Stimulated activated CD4-positive, alpha-beta T cell treated with anti-CD3 and anti-CD28 coated beads, Interleukin-2, amount 100 ng/mL, for 4 hours (primary cell): ENCODE measurements at places on chromosomes 11 and 22.
A peak's percentile ranks its signal among the peaks of the same experiment; 100 is the strongest.

- DNase-seq: no peak
These were observed 43.7 kb downstream of the RAB6A start for GRCh38 chr11:73717136-73717535.

DNA sequence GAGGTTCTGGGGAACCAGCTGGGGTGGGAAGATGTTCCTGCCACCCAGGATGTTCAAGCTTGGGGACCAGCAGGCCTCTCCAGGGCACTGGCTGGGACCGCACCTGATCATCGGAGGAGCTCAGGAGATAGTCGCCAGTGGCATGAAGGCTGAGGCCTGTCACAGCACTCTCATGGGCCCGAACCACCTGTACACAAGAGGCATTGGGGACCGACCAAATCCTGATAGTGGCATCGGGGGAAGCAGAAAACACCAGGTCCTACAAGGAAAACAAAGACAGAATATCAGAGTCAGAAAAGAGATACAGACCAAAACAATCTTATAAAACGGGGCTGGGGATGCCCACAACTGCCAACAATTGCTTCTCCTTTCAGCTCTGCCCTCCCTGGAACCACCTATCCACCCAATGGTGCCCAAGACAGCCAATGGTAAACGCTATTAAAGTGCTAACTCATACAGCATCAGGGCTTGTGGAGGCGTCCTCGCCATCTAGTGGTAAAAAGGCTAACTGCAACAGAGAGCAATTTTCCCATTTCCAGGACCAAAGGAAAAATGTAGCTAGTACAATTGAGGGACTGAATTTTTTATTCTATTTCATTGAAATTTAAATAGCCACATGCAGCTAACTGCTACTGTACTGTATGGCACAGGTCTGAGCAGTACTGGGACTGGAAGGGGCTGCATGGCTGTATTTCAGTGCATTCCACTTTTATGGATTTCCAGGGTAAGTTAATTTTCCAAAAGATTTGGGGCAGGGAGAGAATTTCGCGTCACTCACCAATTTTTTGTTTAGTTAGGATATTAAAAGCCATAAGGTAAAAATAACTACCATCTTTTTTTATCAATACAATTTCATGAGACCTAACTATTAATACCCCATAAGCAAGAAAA is 7.1 kb downstream of the PRPF19 start:
- no peak for DNase-seq

DNA sequence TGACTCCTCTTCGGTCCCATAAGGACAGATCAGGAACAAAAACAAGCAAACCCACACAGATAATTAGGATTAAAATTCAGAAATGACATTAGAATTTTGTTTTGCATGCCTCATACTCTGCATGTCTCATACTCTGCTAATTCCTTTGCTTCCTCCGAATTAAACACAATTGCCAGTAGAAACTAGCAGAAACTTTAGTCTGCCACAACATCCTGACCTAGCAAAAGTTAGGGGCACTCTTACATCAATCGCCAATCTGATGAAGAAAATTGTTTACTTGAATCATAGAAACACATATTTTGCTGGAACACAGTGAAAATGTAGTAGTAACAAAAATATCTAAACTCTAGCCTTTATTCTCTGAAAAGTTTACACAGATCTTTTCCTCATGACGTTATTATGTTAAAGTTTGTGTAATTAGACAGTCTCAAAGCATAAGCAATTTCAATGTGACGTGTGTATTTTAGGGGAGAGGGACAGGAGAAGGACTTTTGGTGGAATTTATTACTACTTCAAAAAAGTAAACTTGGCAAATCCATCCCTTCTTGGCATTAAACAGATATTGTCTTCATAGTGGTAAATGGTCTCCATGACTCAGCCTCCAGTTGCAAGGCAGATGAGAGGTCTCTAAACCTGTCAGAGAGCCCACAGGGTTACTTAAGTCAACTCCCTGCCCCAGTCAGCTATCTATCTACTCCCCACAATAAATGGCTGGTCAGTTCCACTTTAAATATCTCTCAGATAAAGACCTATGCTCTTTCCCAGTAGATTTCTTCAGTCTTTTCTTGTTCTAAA is 249.8 kb upstream of the UBASH3B start:
- no peak for DNase-seq

- no peak for DNase-seq
These were observed 454.9 kb upstream of the CADM1 start for GRCh38 chr11:115959081-115959486.

GRCh38 chr22:37633089-37633624 is 6.3 kb upstream of the SH3BP1 start:
- no peak for DNase-seq

DNA sequence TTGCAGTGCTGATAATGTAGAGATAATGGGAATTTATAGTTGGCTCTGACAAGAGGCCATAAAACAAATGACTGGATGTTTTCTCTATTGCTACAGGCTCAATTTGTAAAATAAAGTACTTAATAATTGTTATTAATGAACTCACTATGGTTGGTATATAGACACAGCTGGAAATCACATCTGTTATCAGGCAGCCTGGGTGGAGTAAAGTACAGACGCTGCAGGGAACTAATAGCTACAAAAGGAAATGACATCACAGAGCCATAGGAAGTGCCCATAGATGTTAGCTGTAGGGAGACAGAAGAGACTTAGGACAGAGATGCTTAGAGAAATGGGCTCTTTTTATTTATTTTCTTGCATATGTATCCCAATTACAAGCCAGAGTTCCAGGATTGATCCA is 81.0 kb upstream of the SNX19 start:
- DNase-seq: no peak

GRCh38 chr11:115502636-115503082 is 1.6 kb downstream of the CADM1 start:
- DNase-seq: no peak

DNA sequence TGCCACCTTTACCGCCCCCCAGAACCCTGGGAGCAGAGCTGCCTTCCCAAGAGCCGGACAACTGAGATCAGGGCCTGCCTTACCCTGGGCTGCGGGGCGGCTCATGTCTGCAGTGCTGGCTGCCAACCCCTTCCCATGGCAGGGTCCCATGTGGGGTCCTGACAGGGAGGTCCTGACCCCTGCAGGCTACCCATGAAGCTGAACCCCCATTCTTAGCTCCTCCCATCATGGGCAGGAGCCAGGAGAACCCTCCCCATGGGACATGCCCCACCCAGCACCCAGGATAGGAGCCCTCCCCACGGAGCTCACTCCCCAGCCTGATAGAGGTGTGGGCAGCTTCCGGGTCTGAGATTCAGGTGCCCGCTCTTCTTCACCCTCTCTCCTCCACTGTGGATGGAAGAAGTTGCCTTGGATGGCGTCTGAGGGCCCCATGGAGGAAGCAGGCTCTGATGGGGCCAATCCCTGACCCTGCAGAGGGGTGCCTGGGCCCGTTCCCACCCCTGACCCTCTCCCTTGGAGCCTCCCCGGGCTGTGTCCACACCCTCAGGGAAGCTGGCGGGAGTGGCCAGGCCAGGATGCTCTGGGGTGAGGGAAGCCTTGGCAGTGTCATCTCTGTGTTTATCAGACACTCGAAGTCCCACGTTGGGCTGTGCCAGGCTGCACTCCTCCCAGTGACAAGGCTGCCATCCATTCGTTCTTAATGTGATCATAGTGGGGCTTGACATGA is 1508.2 kb downstream of the BRD1 start:
- DNase-seq: no peak

DNA sequence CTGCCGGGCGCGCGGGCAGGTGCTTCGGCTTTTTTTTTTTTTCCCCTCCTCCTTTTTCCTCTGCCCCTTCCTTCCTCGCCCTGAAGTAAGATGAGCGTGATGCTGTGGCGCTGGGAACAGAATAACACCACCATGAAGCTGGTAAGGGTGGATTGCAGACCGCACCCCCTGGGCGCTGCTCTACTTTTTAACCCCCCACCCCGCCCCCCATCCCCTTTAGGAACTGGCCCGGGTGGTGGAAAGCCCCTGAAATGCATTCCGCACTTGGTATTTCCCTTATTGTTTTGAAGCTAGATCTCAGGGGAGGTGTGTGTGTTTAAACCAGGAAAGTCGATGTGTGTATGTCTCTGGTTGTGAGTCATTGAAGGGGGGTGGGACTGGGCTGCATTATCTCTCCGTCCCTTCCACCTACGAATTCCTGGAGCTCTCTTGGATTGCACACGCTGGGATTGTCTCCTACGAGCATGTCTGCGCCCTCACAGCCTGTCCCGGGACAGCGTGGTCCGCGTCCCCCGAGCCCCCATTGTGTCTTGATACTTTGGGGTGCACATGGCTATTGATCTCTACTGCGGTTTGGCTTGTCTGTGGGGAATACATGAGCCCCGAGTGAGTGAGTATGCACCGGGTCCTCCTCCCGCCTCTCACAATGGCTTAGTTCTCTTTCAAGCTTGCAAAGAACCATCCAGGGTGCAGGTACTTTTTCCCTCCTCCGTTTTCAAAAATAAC is 64.9 kb downstream of the NAV2 start:
- DNase-seq: no peak

DNA sequence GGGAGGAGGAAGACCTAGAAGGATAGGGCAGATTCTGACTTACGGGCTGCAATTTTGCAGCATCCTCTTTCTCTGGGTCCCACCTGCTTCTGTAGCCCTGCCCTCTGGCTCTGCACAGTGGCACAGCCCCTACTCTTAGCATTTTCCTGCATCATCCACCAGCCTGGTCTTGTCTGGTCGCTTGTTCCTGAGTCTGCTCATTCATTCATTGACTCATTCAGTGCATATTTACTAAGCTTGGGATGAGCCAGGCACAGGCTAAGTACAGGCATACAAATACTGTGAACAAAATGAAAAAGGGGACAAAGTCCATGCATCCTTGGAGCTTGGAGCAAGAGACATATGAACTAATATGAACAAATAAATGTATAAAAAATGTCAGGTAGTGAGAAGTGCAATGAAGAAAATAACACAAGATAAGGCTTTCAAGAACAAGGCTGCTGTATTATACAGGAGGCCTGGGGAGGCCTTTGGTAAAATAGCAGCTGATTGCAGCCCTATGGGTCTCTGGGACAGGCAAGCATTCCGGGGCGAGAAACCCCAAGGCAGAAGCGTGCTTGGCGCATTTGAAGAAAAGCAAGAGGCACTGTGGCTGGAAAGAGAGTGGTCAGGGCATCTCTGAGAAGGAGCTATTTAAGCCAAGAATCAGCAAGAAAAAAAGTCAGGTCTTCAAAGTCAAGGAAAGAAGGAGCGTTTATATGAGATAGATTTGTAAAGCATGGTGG is 108.0 kb upstream of the ALX4 start:
- no peak for DNase-seq

DNA sequence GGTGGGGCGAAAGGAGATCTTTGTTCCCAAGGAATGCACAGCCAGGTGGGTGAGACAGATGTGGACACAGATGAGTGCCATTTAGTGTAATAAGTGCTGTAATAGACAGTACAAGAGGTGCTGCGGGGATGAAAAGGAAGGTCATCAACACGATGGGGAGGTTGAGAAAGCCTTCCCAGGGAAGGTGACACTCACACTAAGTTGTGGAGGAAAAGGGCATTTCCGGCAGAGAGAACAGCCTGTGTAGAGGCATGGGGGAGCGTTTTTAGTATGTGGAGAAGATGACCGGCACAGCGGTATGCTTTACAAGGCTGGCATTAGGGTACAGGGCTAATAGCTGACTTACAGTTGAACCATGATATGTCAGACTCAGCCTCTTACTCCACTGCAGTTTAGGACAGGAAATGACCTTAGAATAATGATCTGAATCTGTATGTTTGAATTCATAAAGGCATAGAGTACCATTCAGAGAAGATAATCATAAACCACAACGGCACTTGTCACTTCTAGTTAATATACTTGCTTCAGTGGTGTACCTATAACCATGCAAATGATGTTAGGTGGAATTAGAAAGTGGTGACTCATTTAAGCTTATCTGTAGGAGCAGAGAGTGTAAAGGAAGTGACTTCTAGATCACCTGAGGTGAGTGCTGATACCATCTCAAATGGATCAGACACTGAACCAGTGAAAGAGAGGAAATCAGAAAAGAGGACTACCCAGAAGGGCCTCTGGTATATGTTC is 60.6 kb downstream of the FAM83F start:
- DNase-seq: peak; percentile 25

- DNase-seq: no peak
These were observed 75.3 kb upstream of the MTNR1B start for GRCh38 chr11:92894197-92894596.

GRCh38 chr11:9708544-9708943 is 44.7 kb downstream of the SWAP70 start:
- no peak for DNase-seq

- DNase-seq: no peak
These were observed 102.9 kb downstream of the MTNR1B start for GRCh38 chr11:93072229-93072914.

- no peak for DNase-seq
These were observed 8.1 kb downstream of the YWHAH start for GRCh38 chr22:31952472-31952871.

DNA sequence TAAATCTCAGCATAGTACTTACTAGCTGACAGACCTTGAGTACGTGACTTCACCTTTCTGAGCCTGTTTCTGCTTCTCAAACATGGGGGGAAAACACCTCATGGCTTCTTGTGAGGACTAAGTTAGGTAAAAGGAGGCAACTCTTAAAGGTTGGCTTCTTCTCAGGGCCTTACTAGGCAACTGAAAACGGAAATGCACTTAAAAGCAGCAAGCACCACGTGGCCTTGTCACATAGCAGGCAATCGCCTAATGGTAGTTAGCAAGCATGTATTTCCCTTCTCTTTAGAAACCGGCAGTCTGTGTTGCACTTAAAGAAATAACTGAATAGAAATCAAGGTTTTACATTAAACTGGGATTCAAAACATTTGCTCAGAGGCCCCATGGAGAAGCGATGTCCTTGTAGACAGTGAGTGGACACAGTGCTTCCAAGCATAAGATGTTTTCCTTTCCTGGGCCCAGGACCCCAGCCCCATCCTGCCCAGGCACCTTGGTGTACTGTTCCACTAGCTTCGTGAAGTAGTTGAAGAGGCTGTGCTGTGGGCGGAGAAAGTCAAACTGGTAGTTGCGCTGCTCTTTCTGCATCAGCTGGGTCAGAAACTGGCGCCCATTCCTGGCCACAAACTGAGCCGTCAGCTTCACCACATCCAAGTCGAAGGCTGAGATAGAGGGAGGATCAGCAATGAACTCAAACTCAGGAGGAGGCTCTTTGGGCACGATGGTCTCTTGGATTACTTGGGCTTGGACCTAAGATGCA is 12.1 kb downstream of the SF3A1 start:
- DNase-seq: no peak

DNA sequence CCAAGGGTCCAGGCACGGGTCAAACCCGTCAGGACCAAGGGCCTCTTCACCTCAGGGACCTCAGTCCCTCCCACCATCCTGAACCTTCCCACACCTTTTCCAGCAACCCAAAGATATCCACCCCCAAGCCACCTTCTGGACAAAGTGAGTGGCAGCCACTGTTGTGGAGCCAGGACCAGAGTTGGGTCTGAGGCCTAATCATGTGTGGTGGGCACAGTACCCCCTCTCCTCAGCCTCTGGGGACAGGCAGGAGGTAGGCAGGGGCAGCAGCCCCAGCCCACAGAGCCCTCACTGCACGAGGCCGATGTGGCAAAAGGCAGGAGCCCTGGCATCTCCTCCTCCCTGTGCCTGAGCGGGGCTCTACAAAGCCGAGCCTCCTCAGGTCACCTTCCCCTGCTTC is 2.5 kb downstream of the KCNJ11 start:
- no peak for DNase-seq

- no peak for DNase-seq
These were observed 17.1 kb upstream of the LRP5 start for GRCh38 chr11:68295271-68295670.
